ENCODE measurements at places on chromosomes 3 and 15. TPM values are rescaled to one million over a fixed set of nuclear protein-coding genes. Genes with fewer than 3 reads are reported as not detected.
A peak's percentile ranks its signal among the peaks of the same experiment; 100 is the strongest.

ANKRD63 gene
- total RNA-seq: 0.65 TPM

RPL35A gene
- 716 TPM for total RNA-seq

CCR3 gene
- not detected for total RNA-seq

ARPIN gene
- 13.4 TPM for total RNA-seq

RPS27L gene
- total RNA-seq: 159 TPM

CILP gene
- total RNA-seq: 8.2 TPM

GRM2 gene
- 0.15 TPM for total RNA-seq

UNC13C gene
- total RNA-seq: 0.09 TPM

SPPL2A gene
- 95.1 TPM for total RNA-seq

SLC12A1 gene
- total RNA-seq: not detected

PRRT3 gene
- total RNA-seq: 1.4 TPM

RBSN gene
- total RNA-seq: 20.8 TPM

MST1R gene
- total RNA-seq: 1.7 TPM

GOLGA8T gene
- total RNA-seq: 1.4 TPM

MESP1 gene
- 10.5 TPM for total RNA-seq

SGO1 gene
- not detected for total RNA-seq

DNA sequence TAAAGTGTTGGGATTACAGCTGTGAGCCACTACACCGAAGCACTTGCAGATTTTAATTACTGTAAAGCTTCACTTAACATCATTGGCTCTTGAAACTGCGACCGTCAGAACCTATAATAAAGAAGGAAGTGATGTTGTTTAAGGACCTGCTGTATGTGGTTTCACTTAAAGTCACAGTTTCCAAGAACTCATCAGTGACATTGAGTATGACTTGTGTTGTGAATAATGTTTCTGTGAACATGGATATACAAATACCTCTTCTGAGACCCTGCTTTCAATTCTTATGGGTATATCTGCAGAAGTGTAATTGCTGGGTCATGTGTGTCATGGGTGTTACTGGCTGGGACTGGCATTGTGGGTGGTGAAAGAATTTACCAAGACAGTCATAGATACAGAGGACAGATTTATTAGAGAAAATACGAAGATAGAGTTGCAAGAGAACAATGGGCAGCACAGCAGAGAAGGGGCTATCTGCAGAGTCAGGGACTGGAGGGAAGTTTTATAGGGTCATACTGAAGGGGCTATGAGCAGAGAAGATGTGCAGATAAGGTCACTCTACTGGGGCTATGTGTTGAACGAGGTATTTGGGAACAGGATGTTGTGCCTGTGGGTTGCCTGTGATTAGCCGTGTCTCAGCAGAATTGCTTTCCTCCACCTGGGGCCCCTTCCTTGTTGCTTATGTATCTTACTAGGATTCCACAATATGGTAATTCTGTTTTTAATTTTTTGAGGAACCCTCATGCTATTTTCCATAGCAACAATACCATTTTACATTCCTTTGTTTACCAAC, 4.5 kb downstream of the NDUFB5 start:
- DNase-seq: no peak

DNA sequence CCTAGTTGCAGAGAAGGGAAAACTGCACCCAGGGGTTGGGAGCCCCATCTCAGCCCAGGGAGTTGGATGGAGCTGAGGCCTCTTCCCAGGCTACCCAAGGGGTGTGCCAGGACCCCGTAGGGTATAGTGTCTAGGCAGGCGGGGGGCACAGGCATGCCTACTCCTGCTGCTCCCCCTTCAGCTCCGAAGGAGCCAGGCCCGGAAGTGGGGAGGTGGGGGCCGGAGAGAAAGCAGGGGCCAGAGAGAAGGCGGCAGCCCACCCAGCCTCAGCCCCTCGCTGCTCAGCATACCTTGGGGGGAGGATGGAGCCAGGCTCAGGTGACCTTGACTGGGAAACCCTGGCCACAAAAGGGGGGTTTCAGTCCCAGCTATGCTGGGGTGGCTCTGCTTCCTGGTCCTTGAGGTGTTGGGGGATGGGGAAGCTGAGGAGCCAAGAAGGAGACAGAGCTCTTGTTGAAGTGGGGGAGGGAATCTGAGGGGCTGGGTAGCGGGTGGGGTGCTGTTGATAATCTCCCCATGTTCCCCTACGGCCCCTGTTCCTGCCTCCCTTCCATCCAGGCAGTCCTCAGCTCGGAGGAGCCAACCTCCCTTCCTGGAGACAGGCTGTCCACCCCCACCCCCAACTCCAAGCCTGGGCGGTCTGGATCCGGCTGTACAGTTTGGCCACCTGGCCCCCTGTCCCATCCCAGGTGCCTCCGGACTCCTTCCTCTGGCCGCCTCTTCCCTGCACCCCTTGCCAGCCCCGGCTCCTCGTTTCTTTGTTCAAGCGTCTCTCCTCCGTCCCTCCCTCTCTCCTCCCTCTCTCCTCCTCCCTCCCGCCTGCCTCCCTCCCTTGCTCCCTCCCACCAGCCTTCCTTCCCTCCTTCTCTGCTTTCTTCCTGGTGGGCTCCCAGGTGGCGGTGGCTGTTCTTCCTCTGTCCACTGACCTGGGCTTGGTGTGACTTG, 1.7 kb downstream of the SEMA3F start:
- no peak for DNase-seq

GRCh38 chr3:43786102-43786501, 95.4 kb downstream of the ABHD5 start:
- DNase-seq: no peak

DNA sequence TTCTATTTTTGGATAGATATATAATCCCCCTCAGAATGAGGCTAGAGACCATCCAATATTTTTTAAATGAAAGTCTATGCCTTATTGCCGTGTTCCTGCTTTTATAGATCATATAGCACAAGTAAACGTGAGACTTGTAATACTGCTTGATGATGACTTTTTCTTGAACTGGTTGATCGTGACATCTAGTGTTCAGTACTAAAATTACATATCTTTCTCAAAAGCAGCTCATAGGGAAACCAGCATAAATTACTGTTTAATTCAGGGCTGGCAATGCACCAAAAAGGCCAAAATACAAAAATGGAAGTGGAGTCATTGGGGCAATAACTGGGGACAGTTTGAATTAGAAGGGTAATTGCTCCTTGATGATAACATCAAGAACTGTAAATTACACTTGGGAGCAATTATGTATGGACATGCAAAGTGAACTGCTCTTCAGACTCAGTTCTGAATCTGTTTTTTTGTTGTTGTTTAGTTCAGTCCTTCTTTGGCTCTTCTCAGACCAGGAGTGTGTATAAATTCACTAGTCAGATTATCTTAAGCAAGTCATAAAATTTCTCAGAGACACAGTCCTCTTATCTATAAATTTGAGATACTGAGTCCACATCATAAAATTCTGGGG, 325.3 kb downstream of the THSD4 start:
- DNase-seq: no peak

- no peak for DNase-seq
Observed at GRCh38 chr3:183809270-183809669, 16.1 kb downstream of the MAP6D1 start.

- no peak for DNase-seq
Observed at GRCh38 chr3:157154563-157155330, 5.2 kb downstream of the CCNL1 start.

GRCh38 chr3:109648027-109648426, 310.7 kb upstream of the DPPA4 start:
- DNase-seq: no peak

GRCh38 chr3:184591789-184592188, 30.2 kb downstream of the EPHB3 start:
- no peak for DNase-seq

GRCh38 chr3:171565481-171566058, 105.4 kb upstream of the TNIK start:
- DNase-seq: no peak

GRCh38 chr3:129476586-129476985, 36.6 kb downstream of the IFT122 start:
- no peak for DNase-seq

- DNase-seq: peak; percentile 32
Observed at GRCh38 chr3:136984837-136985236, 27.1 kb downstream of the IL20RB start.

- no peak for DNase-seq
Observed at GRCh38 chr3:197499427-197499826, 56.3 kb downstream of the BDH1 start.

- DNase-seq: no peak
Observed at GRCh38 chr3:106249159-106249558, 380.3 kb upstream of the CBLB start.

- no peak for DNase-seq
Observed at GRCh38 chr3:143334231-143334630, 214.7 kb downstream of the CHST2 start.

GRCh38 chr3:52230461-52230860, 5.0 kb upstream of the TLR9 start:
- no peak for DNase-seq

GRCh38 chr3:22609139-22609538, 594.0 kb upstream of the UBE2E2 start:
- DNase-seq: no peak

- DNase-seq: no peak
Observed at GRCh38 chr3:114157321-114157720, 21.5 kb downstream of the DRD3 start.

DNA sequence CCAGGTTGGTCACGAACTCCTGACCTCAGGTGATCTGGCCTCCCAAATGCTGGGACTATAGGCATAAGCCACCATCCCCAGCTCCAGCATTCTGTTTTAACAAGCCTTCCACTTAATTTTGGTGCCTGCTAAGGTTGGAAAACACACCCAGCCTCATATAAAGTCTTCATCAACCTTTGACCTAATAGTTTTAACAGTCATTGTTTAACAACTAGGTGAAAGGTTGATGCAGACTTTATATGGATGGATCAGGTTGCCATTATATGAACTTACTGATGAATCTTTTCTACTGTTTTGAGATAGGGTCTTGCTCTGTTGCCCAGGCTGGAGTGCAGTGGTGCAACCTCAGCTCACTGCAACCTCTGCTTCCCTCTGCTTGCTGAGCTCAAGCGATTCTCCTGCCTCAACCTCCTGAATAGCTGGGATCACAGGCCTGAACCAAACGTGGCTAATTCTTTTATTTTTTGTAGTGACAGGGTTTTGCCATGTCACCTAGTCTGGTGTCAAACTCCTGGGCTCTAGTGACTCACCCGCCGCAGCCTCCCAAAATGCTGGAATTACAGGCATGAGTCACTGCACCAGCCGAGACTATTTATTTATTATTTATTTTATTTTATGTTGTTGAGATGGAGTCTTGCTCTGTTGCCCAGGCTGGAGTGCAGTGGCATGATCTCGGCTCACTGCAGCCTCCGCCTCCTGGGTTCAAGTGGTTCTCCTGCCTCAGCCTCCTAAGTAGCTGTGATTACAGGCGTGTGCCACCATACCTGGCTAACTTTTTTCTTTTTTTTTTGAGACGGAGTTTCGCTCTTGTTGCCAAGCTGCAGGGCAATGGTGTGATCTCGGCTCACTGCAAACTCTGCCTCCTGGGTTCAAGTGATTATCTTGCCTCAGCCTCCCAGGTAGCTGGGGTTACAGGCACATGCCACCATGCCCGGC, 3.1 kb upstream of the RPAP1 start:
- no peak for DNase-seq

DNA sequence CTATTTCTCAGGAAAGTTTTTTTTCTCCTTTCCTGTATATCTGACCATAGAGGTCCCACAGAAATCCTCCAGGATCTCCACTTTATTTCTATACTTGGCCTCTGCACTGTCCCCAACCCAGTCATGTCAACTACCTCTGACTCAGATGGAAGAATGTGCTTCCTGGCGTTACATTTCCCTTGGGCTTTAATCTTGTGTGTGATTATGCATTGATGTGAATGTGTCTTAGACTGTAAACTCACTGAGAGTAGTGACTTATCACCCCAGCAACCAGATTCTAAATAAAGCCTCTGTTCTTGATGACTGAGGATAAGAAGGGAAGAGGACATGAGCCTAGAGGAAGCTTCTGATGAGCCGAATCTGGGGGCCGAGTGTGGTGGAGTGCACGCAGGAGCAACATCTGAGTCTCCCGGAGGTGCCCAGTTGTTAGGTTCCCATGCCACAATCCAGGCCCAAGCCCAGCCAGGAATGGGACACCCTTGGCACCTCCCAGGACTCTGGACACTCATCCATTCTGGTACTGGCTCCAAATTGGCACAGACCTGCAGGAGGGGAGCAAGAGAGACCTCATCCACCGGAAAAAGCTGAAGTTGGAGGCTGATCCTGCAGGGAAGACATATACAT, 32.1 kb upstream of the HEG1 start:
- no peak for DNase-seq

- no peak for DNase-seq
Observed at GRCh38 chr3:144760831-144761230, 789.2 kb downstream of the DIPK2A start.
